ENCODE measurements at places on chromosomes 11 and 22. TPM values are rescaled to one million over a fixed set of nuclear protein-coding genes. Genes with fewer than 3 reads are reported as not detected.

DNA sequence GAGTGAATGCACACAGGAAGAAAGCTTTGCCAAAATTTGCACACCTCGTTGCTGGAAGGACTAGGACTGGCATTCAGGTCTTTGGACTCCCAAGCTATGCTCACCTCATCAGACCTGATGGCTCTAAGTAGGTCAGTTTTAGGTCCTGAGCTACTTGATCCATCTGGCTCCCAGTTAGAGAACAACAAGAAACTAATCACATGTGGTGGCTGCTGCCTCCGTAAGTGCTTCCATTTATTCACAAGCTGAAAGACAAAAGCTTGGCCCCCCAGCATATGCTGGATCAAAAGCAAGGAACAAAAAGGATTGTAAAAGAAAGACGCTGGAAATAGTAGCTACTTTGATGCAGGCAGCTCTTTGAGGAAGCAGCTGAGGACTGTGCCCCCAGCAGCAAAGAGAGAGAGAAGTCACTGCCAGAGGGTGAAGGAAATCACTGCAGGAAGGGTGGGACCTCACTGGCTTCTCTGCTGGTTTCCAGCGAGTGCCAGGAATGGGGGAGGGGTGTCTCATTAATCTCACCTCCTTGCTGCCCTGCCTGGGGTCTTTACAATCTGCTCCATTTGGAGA is 268.9 kb downstream of the KIRREL3 start:
- no peak overlapping the region for H3K4me3 ChIP-seq
- no peaks in the 10 kb centered on the region for H3K4me1 ChIP-seq
- DNase-seq: no peak
- no peaks in the 10 kb centered on the region for H3K27me3 ChIP-seq

DNA sequence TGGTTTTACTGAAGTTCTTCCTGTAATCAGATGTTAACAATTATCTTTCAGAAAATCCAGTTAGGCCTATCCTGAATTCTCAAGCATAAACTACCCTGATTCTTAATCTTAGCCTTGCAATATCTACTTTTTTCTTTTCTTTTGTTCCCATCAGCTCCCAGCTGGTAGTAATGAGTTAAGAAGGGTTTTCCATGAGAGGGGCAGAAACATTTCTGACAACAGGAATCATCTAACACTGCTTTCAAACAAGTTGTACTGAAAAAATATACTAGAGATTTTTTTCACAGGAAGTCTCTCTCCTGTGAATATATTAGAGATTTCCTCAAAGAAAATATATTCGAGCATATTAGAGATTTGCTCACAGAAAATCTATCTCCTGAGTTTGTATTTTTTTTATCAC is 3.3 kb upstream of the TRIM6 start:
- no peak overlapping the region for H3K4me3 ChIP-seq
- DNase-seq: no peak
- H3K27me3 ChIP-seq: no peaks in the 10 kb centered on the region
- no peak overlapping the region for H3K27ac ChIP-seq

- no peaks in the 10 kb centered on the region for H3K4me1 ChIP-seq
- no peaks in the 10 kb centered on the region for H3K36me3 ChIP-seq
- DNase-seq: no peak
- peaks cover 31% of the 10 kb centered on the region for H3K27me3 ChIP-seq
Observed at GRCh38 chr22:39707816-39708215, 137.3 kb downstream of the CACNA1I start.

GRCh38 chr11:95678988-95679387 is 110.6 kb downstream of the FAM76B start:
- H3K4me3 ChIP-seq: no peak overlapping the region
- peaks cover 23% of the 10 kb centered on the region for H3K4me1 ChIP-seq
- no peaks in the 10 kb centered on the region for H3K36me3 ChIP-seq

The ADM2 gene
- 14.0 TPM for polyA plus RNA-seq

Measured in GM23248 (cell line).